ENCODE measurements at places on chromosomes 11 and 22.

GRCh38 chr11:128180441-128181087 lies 406.8 kb downstream of the ETS1 start:
- peak; percentile 93 for DNase-seq

GRCh38 chr22:21591695-21592094 lies 24.2 kb downstream of the UBE2L3 start:
- DNase-seq: no peak

DNA sequence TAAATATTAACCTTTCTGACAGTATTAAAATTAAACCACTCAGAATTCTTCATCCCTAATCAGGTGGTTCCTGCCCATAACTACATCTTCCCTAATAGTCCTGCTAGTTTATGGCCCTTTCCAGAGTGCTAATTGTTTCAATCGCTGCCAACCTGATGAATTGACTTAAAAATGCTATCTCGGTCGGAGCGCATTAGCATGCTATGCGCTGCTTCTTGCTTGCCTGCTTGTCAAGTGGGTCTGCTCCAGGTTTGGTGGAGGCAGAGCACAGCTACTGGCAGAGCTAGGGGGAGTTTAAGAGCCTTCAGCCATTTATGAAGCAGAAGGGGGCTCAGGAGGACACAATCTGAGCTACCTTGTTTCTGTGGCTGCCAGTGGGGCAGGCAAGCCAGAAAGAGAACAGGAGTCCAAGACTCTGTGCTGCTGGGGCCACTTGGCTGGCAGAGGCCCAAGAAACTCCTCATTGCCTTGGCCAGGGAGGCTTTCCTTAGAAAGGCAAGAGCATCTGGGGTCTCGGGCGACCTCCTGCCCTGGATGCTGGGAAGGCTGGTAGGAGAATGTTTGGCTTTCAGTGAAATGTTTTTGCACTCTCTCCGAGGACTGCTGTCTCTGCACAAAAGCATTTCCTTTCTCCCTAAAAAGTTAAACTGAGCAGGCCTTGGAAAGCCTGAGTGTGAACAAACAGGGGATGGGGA lies 62.1 kb upstream of the PHOX2A start:
- DNase-seq: no peak

DNA sequence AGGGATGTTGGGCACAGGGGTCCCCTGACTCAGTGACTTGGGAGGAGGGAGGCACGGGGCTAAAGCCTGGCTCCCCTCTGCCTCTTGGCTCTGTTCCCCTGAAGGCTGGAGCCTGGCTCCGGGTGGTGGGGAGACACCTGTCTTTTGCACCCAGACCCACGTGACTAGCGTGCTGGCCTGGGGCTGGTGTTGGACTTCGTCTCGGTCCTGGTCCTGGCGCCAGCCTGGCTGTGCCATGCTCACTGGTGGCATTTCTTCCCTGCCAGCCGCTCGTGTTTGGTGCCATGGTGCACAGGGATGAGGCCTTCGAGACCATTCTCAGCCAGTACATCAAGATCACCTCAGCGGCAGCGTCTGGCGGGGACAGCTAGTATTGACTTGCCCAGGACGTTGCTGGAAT lies 56.7 kb downstream of the GRAMD4 start:
- no peak for DNase-seq

GRCh38 chr11:64719406-64719805 lies 3.6 kb downstream of the NRXN2 start:
- no peak for DNase-seq

DNA sequence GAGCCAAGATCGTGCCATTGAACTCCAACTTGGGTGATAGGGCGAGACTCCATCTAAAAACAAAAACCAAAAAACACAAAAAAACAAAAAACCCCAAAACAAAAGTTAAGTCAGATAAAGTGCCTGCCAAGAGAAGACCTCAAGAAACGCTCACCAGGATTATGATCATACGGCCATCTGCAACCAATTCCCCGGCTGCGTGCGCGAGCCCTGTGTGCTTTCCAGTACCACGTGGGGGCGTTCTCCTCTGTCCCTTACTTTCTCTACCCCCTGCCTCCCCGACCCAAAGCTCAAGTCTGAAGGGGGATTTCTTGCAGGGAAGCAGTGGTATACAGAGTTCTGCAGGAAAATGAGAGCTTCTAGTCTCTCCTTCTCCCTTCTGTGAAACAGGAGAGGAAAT lies 10.5 kb upstream of the RPS19BP1 start:
- DNase-seq: peak; percentile 55

DNA sequence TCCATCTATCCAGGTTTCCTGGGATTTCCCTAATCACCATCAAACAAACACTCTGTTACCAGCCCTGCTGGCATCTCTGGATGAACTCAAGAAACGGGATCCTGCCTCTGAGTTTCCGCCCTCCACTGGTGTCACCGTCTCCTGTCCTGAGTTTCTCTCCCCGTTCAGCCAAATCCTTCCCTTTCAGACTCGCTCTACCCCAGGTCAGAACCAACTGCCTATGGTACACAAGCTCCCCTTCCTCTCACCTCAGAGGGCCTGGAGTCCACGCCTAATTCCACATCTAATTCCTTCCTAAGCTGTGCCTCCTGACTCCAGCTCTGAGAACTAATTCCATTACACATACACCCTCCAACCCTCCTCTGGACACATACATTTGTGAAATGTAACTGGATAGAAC lies 96.1 kb downstream of the SHANK2 start:
- DNase-seq: no peak

GRCh38 chr22:19134874-19135273 lies 3.8 kb downstream of the TSSK2 start:
- no peak for DNase-seq

- DNase-seq: no peak
Measured at GRCh38 chr22:36953239-36954080, 40.0 kb downstream of the CSF2RB start.

GRCh38 chr11:66045177-66045639 lies 3.8 kb downstream of the GAL3ST3 start:
- DNase-seq: peak; percentile 83

DNA sequence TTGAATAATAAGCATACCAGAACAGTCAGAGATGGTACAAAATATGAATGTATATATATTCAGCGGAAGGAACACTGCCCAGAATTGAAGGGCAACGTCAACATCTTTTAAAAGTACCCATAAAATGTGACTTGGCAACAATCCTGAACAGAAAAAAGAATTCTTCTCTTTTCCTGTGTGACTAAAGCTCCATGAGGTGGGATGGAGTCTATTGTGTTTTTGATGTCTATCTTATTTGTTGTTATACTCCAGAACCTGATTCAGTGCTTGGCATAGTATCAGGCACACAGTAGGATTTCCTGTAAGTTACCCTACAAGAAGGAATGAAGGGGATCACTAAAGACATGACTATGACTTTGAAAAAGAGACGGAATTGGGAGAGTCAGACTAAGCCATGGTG lies 10.3 kb downstream of the LDLRAD3 start:
- DNase-seq: no peak

DNA sequence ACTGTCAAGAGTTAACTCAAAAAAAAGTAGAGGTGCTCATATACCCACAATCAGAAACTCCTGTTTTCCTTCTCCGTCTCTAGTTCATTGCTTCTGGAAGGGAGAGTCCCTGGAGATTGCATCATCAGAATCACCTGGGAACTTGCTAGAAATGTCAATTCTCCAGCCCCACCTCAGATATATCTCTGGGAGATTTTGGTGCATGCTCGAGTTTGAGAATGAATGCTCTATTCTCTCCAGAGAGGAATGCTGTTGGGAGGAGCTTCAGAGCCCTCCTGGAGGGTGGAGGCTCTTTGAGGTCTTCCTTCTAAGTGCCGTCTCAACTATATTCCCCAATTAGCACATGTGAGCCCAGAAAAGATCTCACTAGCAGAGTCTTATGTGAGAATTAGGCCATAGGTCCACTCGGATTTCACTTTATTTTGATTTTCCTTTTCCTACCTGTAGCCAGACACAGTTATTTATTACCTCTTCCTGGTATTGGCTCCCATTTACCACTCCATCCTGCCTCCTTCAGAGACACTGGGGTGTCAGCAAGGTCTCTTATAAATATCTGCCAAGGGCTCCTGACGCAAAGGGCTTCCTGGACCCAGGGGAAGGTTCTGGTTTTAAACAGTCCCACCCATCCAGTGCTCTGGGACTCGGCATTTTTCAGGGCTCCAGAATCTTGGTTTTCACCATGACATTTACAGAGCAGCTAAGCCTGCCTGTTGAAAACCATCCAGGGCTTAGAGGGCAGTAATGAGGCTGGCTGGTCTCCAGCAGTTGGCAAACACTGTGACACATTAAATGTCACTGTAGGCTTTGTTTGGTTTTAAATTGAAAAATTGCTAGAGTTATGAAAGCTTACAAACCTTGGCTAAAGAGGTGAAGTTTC lies 136.2 kb downstream of the CD44 start:
- DNase-seq: peak; percentile 6

DNA sequence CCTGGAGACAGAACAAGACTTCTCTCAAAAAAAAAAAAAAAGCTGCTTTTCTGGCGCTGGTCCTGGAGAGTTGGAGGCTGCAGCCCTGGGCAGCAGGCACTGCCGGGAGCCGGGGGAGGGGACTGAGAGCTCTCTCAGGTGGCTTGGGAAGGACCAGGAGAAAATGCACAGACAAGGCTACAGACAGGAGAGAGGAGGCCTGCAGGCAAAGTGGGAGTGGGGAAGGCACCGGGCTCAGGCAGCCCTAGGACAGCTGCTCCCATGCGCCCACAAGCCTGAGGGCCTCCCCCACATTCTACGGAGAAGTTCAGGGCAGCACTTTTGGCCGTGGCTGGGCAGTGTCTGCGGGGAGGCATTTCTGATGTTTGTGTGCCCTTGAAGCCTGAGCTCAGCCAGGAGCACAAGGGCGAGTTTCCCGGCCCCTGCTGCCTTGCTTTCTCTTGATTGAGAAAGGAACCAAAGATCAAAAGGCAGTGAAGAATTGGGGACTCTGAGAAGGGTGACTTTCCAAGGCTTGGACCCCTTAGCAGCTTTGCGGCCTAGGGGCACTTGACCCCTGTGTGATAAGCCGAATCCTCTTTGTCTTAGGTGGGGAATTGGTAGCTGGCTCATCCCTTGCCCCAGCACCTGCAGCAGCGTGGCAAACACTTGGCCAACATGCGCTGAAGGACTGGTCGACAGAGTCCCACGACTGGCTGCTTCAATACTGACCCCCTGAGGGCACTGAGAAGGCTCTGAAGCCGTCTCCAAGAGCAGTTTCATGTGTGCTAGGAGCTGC lies 35.3 kb downstream of the PPM1F start:
- no peak for DNase-seq

DNA sequence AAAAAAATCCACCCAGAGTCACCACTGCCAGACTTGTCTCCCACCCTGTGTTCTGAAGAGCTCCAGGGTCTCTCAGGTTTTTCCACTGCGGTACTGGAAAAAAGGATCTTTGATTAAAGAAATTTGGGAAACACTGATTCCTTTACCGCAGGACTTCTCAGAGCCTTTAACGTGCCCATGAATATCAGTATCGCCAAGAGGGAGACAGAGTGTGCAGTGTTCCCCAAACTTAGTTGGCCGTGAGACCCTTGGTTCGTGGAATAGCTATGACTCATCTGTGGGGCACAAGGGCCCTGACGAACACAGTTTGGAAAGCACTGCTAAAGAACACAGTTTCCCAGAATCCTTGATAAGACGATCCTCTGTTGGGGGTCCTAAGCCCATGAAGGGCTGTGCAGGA lies 31.7 kb downstream of the SYT7 start:
- DNase-seq: no peak

DNA sequence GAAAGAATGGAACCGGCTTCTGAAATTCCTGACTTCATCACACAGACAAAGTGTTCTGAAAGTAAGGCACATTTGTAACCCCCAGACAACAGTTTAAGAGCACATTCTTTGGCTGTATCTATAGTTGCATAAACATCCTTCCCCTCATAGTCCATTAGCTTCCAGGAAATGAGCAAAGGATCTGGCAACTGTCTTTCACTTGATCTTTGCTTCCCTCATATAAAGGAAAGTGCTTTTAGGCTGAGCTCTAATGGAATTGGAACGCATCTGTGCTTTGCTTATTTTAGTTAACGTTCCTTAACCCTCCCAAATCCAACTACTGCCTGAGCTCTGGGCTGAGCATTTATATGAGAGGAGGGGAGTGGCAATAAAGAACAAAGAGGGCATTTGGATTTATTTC lies 76.9 kb upstream of the API5 start:
- no peak for DNase-seq

GRCh38 chr11:32162351-32162750 lies 71.5 kb downstream of the RCN1 start:
- no peak for DNase-seq

DNA sequence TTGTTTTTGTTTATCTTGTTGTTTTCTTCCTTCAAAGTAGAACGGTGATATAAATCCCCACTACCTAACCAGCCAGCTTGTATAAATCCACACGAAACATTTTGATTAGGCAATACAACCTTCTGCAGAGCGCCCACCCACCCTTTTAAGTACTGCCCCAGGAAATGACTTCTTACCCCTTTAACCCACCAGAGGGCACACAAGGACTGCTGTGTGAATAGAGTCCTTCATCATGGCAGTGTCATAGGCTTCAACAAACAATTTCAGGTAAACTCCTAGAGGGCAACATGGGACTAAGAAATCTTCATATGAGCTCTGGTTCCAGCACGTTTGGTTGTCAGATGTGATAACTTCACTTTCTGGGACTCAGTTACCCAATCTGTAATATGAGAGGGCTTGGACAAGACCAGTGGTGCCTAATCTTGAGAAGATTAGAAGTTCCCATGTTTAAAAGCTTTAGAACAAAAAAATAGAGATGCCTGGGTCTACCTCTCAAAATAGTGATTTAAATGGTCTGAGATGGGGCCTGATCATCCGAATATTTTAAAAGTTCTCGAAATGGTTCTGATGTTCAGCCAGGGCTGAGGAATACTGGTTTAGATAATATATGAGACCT lies 56.1 kb downstream of the PIWIL4 start:
- DNase-seq: peak; percentile 83

GRCh38 chr22:22789233-22789921 lies 98.2 kb upstream of the IGLL5 start:
- DNase-seq: no peak

DNA sequence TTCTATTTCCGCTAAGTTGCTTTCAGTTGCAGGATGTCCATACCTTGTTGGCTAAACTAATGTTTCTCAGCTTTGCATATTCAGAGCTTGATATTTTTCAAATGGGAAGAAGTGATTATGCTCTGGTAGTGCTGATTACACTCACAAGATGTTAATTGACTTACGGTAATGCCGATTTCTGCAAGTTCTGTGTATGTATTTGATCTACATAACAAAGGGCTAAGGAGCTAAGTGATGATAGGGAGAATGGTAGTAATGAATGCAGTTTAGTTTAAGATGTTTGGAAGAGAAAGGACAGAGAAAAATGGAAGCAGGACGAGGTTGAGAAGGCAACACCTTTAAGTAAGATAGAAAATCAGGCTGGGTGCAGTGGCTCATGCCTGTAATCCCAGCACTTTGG lies 61.4 kb downstream of the FAM83F start:
- DNase-seq: no peak

Measured in ELR (cell line).